ENCODE measurements at places on chromosomes 6 and 20.

DNA sequence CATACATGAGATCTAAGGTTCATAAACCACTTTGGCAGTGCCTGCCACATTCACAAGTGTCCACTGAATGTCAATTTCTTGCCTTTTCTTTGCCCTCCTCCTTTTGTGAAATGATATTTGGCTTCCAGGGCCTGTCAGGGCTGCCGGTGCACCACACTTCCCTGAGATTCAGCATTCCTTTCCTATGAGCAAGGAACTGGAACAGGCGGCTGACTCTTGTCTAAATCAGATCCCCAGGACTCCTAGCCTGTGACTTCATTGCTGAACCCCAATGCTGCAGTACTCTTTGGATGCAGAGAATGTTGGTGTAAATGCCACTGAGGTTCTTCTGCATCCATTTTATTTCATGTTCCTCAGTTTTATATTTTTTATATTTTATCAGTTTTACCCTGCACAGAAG is 172.2 kb downstream of the ARID1B start:
- DNase-seq: no peak

- DNase-seq: no peak
These were observed 63.8 kb downstream of the ELOVL5 start for GRCh38 chr6:53284901-53285300.

- DNase-seq: no peak
These were observed 395.3 kb downstream of the MAFB start for GRCh38 chr20:40293740-40294139.

DNA sequence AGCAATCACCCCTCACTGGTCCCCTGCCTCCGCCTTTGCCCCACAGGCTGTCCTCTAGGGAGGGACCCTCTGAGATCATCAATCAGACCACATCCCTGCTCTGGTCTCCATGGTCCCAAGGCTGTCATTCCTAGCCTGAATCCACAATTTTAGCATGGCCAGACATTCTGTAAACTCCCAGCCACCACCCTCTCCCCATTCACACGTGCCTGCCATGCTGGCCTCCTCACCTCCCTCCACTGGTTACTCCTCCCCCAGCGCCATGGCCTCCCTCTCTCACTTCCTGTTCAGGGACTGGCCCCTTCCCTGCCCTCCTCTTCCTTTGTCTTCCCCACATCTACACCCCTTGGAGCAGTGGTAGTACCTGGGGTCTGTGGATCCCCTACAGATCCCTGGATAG is 150.7 kb upstream of the MLN start:
- DNase-seq: no peak

DNA sequence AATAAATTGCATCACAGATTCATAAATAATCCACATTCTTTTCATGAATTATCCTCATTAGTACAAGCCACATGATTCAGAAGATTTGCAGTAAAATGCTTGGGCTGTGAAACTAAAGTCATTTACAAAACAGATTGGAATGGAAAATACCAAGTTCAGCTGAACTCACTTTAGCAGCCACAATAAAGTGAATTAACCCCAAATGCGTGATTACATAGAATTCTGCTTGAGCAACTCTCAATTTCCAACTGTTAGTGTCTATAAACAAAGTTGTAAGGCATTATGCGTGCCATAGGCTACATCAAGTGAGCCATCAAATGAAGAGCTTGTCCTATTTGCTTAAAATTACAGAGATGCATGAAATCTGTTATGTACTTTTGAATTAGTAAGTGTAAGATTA is 60.4 kb upstream of the GFRAL start:
- DNase-seq: no peak

- DNase-seq: no peak
These were observed 15.3 kb downstream of the POLR1C start for GRCh38 chr6:43532201-43532600.

- DNase-seq: no peak
These were observed 20.6 kb downstream of the FKBP5 start for GRCh38 chr6:35668096-35668495.

DNA sequence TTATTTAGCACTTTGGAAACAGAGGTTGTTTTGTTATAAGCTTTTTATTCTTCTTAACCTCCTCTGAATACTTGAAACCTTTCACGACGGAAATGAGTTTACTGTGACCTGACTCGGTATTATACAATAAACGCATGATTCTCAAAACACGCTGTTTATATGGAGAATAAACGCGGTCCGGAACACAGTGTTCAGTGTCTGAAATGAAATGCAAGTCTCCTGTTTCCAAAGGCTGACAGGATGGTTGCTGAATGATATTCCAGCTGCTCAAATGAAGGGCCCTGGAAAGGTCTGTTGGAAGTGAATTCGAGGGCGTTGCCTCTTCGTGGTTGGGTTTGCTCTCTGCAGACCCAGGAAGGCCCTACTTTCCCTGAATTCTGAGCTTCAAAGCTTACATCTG is 83.4 kb downstream of the RSPH3 start:
- no peak for DNase-seq

DNA sequence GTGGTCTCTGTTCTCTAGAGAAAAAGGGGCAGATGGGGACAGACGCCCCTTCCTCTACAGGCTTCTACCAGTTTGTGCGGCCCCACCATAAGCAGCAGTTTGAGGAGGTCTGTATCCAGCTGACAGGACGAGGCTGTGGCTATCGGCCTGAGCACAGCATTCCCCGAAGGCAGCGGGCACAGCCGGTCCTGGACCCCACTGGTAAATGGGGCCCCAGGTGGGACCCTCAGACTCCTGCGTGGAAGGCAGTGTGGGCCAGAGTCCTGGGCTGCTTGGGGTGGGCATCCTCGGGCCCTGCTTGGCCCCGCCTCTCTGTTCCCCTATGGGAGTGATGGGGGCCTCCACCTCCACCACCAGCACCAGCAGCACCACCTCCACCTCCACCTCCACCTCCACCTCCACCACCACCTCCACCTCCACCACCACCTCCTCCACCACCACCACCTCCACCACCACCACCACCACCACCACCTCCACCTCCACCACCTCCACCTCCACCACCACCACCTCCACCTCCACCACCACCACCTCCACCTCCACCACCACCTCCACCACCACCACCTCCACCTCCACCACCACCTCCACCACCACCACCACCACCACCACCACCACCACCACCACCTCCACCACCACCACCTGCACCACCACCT is 3.2 kb upstream of the TNFRSF6B start:
- no peak for DNase-seq

DNA sequence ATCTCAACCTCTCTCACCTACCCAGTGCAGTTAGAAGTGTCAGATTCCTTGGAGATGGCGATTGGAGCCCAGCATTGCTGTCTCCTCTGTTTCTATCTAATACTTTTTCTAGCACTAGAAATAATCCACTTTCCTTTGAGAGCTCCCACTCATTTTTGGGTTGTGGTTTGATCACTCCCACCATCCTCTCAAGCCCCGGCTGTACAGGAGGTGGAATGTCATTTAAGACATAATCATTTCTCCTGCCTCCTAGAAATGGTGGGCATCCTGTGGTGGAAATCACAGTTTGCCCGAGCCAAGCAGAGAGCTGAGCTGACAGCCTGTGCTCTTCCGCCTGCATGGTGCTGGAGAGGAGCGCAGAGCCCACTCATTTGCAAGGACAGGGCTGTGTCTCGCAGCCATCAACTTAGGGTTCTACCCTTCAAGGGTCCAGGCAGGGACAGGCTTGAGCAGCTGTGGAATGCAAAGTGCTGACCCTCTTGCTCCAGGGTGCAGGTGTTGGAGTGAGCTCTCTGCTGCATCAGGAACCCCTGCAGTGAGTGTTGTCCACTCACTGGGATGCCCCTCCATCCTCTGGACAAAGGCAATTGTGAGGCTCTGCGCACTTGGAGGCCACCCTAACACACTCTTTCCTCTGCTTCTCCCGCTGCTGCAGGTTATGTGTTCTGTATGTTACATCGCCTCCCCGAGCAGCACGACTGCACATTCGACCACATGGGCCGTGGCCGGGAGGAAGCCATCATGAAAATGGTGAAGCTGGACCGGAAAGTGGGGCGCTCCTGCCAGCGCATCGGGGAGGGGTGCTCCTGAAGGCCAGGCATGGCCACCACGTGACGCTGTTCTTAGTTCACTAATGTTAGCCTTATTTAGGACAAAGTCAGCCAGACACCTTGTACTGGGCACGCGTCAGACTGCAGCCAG is 332.3 kb downstream of the ZFAND3 start:
- no peak for DNase-seq

- no peak for DNase-seq
These were observed 59.3 kb downstream of the UBE3D start for GRCh38 chr6:83006270-83006905.

GRCh38 chr20:44526129-44526528 is 4.3 kb upstream of the SERINC3 start:
- no peak for DNase-seq

- DNase-seq: no peak
These were observed 17.6 kb upstream of the SGK2 start for GRCh38 chr20:43541214-43541613.

DNA sequence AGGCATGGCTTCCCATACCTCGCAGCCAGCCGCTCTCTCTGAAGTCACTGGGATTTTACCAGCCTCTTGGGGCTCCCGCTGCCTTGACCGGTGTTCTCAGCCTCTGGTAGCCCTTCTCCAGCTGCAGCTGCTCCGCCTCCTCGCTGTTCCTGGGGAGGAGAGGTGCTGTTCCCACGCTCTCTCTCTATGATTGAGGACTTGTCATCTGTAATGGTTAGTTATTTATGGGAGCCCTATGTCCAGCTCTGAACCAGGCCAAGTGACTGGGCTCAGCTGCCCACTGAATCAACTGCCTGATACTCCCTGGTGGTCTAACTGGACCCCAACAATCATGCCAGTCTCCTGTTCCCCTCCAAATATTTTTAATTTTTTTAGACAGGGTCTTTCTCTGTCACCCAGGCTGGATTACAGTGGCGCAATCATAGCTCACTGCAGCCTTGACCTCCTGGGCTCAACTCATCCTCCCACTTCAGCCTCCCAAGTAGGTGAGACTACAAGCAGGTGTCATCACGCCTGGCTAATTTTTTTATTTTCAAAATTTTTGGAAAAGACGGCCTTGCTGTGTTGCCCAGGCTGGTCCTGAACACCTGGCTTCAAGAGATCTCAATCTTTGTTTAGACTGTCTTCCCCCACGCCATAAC is 4.8 kb upstream of the SLC4A11 start:
- no peak for DNase-seq

- DNase-seq: no peak
These were observed 249.7 kb upstream of the SYNCRIP start for GRCh38 chr6:85892346-85892745.

DNA sequence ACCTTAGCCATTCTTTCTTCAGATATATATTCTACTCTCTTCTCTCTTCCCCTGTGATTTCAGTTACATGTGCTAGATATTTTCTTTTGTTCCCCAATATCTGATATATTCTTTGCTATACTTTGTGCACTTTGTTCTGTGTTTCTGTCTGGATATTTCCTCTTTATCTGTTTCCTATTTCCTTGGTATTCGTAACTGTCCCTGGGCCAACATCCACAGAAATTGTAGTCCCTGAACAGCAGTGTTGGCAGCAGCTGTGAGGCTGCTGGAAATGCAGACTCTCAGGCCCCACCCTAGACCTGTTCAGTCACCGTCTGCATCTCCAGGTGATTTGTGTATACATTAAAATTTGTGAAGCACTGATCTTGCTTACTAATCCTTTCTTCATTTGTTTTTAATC is 522.9 kb upstream of the SOX4 start:
- no peak for DNase-seq

GRCh38 chr6:70412252-70413113 is 825 bp upstream of the FAM135A start:
- DNase-seq: no peak

- DNase-seq: no peak
These were observed 530 bp downstream of the TDP2 start for GRCh38 chr6:24666097-24666640.

DNA sequence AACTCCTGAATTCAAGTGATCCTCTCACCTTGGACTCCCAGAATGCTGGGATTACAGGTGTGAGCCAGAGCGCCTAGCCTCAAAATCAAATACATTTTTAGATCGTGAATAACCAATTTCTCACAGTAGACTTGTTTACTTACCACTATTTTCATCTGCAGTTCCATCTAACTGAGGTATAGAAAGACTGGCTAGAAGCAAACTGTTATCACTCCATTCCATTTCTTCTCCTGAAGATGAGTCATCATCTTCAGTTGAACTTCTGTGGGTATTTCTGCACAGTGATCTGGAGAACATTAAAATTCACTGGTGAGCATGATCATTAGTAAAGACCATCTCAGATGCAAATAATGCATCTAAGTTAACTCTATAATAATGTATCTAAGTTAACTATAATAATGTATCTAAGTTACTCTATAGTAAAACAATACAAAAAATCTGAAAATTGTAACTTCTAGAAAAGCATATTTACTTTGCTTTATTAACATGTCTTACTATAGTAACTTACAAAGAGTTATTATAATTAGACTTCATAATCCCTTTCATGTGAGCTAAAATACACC is 105.4 kb downstream of the REV3L start:
- DNase-seq: no peak

- no peak for DNase-seq
These were observed 889 bp upstream of the FLOT1 start for GRCh38 chr6:30743099-30744053.

DNA sequence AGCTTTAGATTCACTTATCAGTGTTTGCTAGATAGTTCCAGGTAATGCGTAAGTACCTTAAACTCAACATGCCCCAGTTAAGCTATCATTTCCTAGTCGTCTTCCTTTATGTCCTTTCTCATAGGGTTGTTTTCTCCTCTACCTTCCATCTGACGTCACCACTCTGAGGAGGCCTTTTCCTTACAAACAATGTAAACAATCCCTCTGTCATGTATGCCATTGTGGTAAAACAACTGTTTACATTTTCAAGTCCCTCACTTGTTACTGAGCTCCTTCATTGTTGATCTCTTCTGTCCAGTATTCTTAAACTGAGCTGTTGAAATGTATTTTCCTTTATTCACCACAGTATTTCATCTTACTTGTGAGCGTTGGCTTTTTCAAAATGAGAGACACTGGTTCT is 45.4 kb upstream of the PLCG1 start:
- DNase-seq: no peak

DNA sequence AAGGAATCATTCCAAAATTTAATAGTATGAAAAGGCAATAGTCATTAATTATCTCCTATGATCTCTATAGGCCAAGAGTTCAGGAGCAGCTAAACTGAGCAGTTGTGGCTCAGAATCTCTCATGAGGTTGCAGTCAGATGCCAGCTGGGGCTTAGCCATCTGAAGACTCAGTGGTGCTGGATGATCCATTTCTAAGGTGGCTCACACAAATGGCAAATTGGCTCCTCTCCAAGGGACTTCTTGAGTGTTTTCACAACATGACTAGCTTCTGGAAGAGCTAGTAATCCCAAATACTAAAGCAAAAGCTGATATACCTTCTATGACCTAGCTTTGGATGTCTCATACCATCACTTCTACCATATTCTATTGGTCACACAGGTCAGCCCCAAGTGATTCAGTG is 104.2 kb downstream of the HAO1 start:
- no peak for DNase-seq

Data from cortex of kidney (tissue), 1 donor.